ENCODE measurements at places on chromosomes 6 and 20.

DNA sequence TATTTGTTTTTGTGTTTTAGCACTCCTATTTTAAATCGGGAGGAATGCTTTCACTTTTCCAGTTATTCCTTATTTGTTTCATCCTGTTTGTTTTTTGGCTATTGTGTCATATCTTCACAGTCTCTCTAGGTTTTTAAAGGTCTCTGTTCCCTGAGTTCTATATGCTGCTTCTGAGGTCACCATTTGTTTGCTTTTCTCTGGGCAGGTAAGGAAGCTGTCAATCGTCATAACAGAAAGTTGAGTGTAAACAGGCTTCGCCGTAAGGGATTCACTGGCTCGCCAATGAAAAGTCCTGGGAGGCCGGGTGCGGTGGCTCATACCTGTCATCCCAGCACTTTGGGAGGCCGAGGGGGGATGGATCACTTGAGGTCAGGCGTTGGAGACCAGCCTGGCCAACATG is 48.7 kb upstream of the RPS6KA2 start:
- no peak for DNase-seq

DNA sequence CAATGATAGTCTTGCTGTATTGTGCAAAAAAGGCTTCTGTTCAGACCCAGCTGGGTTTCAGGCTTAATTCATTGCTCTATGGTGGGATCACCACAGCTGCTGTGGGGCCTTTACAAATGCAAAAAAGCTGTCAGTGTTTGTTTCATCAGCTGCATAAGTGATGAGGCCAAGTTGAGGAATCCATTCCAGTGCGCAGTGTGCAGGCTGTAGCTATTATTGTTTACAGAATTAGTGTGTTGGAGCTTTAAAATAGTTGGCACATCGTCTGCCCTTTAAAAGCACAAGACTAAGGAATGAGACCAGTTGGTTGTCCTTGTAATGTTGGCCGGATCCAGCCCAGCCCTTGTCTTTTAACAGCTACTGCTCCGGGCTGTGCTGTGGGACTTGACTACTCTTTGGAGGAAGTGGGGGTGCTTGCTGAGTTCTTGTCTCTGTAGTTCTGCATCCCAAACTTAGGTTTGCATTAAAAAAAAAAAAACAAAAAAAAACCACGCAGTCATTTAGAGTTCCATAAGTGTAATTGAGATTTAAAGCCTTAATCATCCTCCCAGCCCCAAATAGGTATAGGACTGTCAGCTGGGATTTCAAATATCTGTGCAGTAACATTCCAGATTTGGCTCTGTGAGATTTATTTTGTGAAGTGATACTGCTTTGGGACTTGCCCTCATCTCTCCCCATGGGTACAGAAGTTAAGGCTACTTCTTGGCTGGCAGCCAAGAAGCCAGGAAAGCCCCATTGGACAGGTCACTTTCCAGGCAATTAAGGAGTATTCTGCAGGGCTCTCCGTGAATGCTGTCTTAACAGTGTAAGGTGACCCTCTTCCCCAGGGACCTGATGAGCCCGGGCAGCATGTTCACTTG is 19.3 kb downstream of the JARID2 start:
- DNase-seq: no peak

GRCh38 chr20:40329321-40329720 is 359.7 kb downstream of the MAFB start:
- DNase-seq: no peak

DNA sequence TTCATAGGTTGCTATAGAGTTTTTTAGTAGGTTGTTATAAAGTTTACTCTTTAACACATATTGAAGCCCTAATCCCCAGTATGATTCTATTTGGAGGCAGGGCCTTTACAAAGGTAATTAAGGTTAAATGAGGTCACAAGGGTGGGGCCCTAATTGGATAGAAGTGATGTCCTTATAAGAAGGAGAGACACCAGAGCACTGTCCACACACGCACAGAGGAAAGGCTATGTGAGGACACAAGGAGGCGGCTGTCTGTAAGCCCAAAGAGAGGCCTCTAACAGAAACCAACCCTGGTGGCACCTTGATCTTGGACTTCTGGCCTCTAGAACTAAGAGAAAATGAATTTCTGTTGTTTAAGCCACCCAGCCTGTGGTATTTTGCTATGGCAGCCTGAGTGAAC is 98.5 kb downstream of the GJA10 start:
- DNase-seq: no peak

DNA sequence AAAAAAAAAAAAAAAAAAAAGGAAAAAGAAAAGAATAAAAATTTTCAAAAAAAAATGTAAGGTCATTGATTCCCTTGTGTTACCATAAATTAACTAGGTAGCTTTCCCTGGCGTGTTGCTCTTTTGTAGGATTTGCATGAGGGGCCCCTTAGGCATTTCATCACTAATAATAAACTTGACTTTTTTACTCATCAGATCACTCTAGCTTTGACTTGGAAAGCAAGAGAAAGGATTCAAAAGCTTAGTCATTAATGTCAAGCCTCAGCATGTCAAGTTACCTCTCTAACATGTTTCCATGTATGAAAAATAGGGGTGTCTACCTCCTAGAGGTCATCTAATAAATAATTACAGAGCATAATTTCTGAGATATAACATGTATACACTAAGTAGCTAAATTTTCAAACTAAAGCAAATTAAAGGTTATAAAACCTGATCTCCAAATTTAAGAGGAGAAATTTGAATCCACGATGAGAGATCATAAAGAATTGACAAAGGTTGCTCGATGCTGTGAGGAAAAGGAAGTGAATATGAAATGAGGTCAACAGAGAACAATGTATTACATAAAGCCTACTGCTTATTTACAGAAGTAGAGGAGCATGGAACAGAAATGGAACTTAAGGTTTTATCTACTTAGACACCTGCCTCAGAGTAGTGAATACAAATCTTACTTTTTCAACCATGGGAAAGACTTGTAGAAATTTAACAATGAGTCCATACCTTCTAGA is 86.8 kb downstream of the ARHGAP18 start:
- no peak for DNase-seq

DNA sequence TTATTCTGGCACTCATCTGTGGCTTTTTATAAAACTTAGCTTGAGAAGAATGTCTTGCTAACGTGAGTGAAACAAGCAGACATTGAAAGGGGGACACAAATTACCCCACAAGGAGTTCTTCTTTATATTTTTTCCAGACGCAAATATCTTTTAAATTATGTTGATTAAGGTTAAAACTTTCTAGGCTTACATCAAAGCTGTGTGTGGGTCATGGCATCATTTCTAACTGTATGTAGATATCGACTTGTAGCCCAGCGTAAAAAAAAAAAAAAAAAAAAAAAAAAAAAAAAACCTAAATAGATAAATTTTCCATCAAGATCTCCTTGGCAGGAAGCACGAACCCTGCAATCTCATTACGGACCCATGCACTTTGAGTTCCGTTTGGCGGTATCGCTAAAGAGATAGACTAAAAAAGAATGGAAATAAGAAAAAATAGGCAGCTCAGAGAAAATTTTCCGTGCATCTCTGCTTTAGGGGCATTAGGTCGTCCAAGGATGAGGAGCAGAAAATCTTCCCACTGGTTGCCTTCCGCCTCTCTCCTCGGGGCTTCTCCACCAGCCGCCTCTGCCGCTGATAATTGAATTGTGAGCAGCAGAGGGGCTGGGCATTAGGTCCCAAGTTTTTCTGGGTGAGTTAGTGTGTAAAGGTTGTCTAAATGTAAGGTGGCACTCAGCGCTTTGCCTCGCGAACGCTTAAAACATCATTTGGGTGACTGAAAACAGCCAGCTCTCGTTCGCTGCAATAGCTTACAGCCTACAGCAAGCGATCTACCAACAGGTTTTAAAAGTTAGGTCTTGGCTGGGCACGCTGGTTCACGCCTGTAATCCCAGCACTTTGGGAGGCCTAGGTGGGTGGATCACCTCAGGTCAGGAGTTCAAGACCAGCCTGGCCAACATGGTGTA is 194.0 kb downstream of the TRIM27 start:
- DNase-seq: no peak

GRCh38 chr20:57223648-57224489 is 42.6 kb downstream of the BMP7 start:
- DNase-seq: no peak

GRCh38 chr20:43508604-43509040 is 1.1 kb downstream of the L3MBTL1 start:
- no peak for DNase-seq

DNA sequence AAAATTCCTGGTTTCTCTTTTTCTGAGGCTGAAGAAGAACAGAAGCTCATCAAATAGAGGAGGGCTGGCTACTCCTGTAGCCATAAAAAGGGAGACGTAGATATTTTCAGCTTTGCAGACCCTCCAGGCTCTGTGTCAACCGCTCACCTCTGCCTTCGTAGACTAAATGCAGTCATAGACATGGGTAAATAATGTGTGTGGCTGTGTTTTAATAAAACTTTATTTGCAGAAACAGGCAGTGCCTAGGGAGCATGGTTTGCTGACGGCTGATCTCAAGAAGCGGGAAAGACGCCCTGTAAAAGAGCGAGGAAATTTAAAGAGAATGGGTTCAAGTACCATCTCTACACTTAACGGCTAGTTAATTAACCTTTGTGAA is 171.8 kb downstream of the BCAS1 start:
- no peak for DNase-seq

- no peak for DNase-seq
Measured at GRCh38 chr6:5606546-5606945, 345.2 kb downstream of the FARS2 start.

GRCh38 chr6:107439406-107439805 is 20.0 kb downstream of the PDSS2 start:
- no peak for DNase-seq

GRCh38 chr20:63542031-63542559 is 4.9 kb upstream of the PTK6 start:
- no peak for DNase-seq

DNA sequence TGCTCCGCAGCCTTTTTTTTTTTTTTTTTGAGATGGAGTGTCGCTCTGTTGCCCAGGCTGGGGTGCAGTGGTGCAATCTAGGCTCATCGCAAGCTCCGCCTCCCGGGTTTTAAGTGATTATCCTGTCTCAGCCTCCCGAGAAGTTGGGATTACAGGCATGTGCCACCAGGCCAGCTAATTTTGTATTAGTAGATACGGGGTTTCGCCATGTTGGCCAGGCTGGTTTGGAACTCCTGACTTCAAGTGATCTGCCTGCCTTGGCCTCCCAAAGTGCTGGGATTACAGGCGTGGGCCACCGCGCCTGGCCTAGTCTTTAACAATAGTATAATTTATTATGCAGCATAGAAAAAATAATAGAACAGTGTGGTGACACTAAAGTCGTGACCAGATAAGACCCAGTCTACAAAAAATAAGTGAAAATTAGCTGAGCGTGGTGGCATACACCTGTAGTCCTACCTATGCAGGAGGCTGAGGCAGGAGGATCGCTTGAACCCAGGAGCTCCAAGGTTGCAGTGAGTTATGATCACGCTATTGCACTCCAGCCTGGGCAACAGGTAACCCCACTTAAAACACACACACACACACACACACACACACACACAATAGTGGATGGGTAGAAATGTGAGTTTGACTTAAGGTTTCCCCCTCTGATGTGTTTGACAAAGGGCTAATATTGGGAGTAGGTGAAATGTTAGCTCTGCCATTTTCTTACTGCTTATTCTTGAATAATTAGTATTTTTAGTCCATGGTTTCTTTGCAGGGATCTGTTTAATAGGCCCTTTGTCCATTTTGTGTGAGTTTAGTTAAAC is 6.5 kb downstream of the PIM1 start:
- no peak for DNase-seq

DNA sequence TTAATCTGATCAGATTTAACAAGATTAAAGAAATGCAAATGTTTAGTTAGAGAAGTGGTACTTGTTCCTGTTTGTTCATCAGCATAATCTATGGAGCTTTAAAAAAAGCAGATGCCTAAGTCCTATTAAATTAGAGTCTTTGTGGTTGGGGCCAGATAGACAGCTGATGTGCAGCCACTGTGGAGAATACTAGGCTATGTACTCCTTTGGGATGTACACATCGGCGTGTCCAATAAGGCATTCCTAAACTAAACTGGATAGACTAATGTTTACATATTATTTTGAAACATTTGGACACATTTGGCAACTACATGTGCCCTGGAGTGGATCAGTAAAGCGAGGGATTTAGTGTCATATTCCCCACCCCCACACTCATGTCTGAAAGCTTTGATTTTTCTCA is 459.5 kb downstream of the LMBRD1 start:
- no peak for DNase-seq

DNA sequence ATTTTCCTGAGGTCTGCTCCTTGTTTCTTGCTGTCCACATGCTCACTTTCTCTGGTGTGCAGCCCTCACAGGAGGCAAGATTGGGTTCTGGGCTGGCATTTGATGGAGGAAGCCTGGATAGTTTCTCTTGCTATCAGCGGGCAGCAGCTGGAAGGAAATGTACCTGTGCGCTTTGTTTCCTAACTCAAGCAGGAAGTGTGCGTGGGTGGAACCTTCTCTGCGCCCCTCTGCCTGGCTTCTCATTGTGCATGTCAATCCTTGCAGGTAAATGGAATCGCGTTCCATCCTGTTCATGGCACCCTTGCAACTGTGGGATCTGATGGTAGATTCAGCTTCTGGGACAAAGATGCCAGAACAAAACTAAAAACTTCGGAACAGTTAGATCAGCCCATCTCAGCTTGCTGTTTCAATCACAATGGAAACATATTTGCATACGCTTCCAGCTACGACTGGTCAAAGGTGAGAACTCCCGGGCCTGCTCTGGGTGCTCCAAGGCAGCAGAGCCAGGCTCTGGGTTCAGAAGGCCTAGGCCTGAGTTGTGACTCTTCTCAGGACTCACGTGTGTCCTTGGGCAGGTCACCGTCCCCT is 16.8 kb upstream of the RBM38 start:
- DNase-seq: no peak

- DNase-seq: no peak
Measured at GRCh38 chr20:54995553-54995952, 520.2 kb downstream of the DOK5 start.

GRCh38 chr6:77466451-77467437 is 3.5 kb upstream of the HTR1B start:
- no peak for DNase-seq

DNA sequence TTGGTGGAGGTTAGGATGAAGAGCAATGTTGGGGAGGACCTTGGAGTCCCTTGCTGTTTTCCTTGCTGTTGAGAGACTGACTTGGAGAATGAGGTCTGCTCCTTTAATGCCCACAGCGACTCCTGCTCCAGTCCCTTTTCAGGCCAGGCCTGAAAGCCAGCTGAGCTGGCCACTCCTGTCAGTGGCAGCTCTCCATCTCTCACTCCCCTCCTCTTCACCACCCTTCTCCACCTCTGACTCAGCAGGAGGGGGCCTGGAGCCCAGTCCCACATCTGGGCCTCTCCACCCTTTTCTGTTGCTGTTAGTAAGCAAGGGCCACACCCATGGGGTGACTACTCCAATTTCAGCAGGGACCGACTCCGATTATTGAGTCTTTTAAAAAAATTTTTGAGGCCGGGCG is 2.2 kb downstream of the SNX21 start:
- DNase-seq: no peak
